ENCODE measurements at places on chromosomes 5 and 9.

- no peak for DNase-seq
Measured at GRCh38 chr5:105207066-105207465, 1644.5 kb upstream of the NUDT12 start.

DNA sequence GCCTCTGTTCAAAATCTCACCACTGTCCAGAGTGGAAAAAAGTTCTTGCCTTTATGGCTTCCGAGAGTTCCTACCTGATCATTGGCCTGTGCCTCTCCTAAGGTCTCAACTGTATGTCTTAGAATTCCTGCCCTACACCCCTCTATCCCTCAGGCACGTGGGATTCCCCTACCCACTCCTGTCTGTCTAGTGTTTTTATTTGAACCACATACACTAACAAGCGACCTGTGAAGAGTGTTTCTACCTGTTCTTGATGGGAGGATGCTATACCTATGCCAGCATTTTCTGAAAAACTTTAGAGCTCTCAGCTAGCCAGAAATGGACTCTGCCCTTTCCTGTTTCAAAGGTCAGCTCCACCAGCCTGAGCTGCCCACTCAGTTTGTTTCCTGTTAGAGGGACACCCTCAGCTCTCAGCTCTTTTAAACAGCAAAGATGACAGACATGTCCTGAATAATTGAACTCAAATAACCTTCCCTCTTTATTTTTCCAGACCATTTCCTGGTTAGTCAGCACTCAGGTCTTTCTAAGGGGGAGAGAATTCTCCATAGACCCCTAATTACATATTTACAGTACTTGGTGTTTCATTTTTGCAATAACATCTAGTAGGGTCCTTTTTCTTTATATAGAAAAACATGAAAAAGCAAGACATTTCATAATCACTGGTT lies 214.8 kb downstream of the AOPEP start:
- DNase-seq, result no peak

DNA sequence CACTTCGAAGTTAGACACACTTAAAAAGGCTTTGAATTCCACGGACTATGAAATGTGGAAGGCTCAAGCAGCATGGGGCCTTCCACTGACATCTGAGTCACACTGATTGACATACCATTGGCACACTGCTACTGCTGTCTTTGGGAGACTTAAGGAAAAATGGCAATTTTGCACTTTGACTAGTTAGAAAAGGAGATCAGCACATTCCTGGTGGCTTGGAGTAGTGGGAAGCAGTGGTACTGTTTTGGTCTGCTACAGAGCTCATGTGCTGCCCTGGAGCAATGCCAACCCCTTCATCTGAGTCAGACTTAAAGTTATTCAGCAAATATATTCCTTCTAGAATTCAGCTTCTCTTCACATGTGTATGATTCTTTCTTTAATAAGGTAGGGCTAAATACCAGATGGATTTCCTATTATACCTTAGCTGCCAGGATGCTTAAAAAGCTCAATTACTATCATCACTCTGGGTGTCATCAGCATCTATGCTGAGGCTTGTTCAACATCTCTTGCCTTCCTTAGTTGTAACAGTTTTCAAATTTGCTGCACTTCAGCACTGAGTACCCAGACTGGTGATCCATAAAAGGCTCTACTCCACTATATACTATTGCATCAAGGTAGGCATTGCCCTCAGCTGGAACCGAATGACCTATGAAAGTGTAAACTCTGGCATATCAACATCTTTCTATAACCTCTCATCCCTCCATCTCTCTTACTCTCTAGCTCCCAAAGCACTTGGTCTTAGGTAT lies 42.3 kb upstream of the MOCS2 start:
- no peak for DNase-seq

GRCh38 chr9:81022177-81022576 lies 667.2 kb downstream of the TLE1 start:
- DNase-seq, result no peak

- DNase-seq, result no peak
Measured at GRCh38 chr9:69660304-69660703, 11.9 kb downstream of the APBA1 start.

- DNase-seq, result no peak
Measured at GRCh38 chr5:98128846-98129245, 644.6 kb upstream of the RGMB start.

- no peak for DNase-seq
Measured at GRCh38 chr5:69276422-69277174, 41.9 kb downstream of the CDK7 start.

GRCh38 chr5:131581702-131582101 lies 53.3 kb downstream of the RAPGEF6 start:
- no peak for DNase-seq

GRCh38 chr5:66329078-66329477 lies 185.0 kb downstream of the SREK1 start:
- no peak for DNase-seq

DNA sequence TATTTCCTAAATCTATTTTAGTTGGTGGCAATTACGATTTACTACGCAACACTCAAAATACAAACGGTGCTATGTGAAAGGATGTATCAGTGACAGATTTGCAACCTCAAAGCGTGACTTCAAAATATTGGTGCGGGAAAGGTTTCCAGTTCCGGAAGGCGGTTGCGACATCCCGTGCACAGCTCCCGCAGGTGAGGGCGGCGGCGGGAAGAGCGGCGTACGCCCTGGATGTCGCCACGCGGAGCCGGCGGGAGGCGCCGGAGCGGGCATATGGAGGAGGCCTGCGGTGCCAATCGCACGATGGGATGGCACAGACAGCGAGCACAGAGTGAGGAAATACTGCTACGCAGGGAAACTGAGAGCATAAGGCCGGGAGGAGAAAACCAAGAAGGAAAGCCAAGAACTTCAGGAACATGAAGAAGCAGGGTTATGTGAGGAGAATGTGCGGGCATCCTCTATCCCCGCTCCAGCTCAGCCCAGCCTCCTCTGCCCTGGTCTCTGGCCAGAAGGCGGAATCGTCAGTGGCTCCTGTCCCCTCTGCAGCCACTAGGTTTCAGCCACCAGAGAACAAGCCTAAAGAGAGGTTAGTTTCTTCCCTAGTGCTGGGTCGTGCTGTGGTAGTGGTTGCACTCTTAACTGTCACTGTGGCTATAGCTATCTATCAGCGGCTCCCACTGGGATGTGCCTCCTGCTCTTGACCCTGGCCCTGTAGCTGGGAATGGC lies 378.1 kb upstream of the TLE4 start:
- no peak for DNase-seq

- DNase-seq, result no peak
Measured at GRCh38 chr9:105338308-105338707, 93.9 kb downstream of the SLC44A1 start.

GRCh38 chr9:137688725-137689124 lies 69.9 kb downstream of the EHMT1 start:
- no peak for DNase-seq

- DNase-seq, result no peak
Measured at GRCh38 chr9:120242116-120242811, 337.7 kb downstream of the CDK5RAP2 start.
